ENCODE measurements at places on chromosomes 16 and 17.

GRCh38 chr17:41500131-41500911, 5.1 kb downstream of the KRT13 start:
- peak; percentile 57 for DNase-seq

GRCh38 chr17:59365383-59365981, 34.0 kb downstream of the YPEL2 start:
- no peak for DNase-seq

GRCh38 chr16:76207270-76207669, 69.9 kb upstream of the CNTNAP4 start:
- no peak for DNase-seq

- DNase-seq = no peak
Measured at GRCh38 chr16:68100488-68100887, 15.3 kb downstream of the NFATC3 start.

- no peak for DNase-seq
Measured at GRCh38 chr17:72974605-72975232, 117.8 kb downstream of the SLC39A11 start.

DNA sequence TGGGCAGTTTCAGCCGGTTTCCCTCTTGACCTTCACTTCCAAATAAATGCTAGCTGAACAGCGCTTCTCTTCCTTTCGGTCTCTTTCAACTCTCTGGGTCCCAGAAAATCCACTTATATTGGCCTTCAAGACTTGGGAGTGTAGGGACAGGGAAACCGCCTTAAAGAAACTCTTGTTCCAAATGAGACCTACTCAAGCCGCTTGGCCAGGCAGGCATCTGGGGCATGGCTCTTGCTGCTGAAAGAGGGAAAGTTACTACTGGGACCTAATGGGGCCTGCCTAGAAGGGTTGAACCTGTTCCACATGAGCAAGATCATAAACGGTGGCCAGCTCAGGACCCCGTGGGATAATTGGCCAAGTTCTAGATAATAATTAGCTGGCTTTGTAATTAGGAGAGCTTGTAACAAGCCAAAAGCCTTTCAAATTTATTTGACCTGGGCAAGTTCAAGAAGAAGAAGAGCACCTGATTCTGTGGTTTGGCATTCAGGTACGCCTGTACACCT, 13.2 kb downstream of the CDH1 start:
- DNase-seq = no peak

DNA sequence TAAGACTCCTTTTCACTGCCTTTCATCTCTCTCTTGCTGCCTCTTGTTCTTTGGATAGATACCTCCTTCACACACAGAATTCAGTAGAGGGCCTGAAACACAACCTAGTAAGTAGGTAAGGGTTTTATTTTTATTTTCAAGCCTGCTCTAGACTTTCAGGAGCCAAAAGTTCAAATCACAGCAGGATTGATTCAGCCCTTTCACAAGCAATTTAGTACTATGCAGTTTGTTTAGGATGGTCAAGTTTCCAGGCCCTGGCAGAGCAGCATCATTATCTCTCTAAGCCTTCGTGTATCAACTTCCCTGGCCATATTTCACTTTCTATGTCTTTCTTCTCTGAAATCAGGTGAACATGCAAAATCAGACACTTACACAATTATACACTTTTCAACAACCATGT, 148.8 kb upstream of the CORO6 start:
- DNase-seq = no peak

DNA sequence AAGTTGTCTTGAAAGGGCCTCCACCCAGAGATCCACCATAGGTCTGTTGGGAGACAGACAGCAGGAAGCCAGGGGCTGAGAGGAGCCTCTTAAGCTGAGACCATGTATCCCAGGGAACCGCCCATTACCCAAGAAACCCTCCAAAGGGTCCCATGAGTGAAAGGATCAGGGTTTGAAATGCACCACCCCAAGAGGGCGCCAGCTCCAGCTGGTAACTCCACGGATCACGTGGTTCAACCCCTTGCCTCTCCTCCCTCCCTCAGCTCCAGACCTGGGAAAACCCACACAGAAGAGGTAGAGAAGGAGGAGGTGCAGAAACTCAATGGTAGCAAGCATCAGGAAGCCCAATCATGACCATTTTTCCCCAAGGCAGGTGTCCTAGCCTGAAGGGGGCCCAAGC, 148.7 kb downstream of the AIPL1 start:
- no peak for DNase-seq

GRCh38 chr16:56204816-56205215, 13.5 kb downstream of the GNAO1 start:
- peak; percentile 81 for DNase-seq

GRCh38 chr16:52283584-52284375, 263.2 kb downstream of the TOX3 start:
- peak; percentile 9 for DNase-seq

GRCh38 chr16:70685938-70686375, at the start of gene MTSS2:
MTSS2 (minus strand) TSS chr16:70686053; CDS start chr16:70685791, 262 bp downstream.
- peak; percentile 87 for DNase-seq

DNA sequence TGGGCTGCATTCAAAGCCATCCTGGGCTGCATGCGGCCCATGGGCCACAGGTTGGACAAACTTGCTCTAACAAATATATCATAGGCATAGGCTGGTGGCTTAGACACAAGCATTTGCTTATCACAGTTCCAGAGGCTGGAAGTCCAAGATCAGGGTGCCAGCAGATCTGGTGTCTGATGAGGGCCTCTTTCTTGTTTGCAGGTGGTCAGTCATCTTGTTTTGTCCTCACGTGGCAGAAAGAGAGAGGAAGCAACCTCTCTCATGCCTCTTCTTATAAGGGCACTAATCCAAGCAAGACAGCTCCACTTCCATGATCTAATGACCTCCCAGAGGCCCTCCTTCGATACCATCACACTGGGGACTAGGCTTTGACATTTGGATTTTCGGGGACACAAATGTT, 238.7 kb upstream of the TNRC6C start:
- no peak for DNase-seq

DNA sequence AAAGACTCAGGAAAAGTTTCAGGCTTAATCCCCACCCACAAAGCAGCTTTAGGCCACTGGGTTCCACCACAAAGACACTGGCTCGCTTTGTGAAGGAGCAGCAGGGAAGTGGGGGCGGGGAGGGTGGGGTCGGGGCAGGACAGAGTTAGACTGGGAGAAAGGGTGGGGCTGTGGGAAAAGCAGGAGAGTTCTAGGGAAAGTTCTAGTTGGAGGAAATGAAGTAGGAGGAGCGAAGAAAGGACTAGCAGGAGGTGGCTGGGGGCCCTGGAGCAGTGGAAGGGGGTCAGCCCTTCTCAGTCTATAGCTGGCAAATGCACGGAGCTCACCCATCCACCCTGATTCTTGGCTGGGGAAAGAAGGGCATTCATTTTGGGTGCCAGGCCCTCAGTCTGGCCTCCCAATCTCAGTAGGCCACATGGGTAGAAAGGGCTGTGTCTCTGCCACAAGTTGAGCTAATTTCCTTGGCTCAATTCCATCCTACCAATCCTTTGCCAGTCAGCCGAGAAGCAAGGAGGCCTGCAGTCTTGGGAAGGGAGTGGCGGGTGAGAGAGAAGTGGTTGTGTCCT, 4.6 kb downstream of the INPP5K start:
- DNase-seq = no peak

- no peak for DNase-seq
Measured at GRCh38 chr16:66510298-66510697, 39.6 kb downstream of the TK2 start.

GRCh38 chr16:74617206-74617788, 10.4 kb upstream of the GLG1 start:
- DNase-seq = no peak

GRCh38 chr16:75491876-75492275, 3.4 kb downstream of the CHST6 start:
- DNase-seq = no peak

- DNase-seq = no peak
Measured at GRCh38 chr16:29708917-29709600, 30.1 kb downstream of the QPRT start.

GRCh38 chr16:78072275-78072674, 27.2 kb upstream of the WWOX start:
- no peak for DNase-seq

GRCh38 chr16:48911700-48912099, 301.7 kb upstream of the N4BP1 start:
- no peak for DNase-seq

DNA sequence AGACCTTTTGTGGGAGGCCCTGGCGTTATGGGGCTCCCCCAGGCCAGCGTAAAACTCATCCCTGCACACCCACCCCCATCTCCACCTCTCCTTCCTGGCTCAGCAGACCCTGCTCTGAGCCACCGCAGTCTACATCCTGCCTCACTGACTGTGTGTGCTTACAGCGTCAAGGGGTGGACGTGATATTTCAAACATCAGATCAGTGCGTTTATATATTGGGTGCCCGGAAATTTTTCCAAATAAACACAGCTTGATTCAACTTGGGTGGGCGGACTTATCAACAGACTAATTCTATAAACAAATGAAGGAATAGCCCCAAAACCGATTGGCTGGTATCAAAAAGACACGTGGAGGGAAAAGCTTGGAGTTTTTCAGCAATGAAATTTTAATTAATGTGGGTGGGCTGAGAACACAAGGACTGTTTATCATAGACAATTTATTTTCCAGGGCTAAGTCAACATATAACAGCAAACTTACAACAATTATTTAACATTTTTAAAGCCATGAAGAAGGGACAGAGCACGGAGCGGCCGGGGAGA, at the start of gene FOXL1:
Gene FOXL1 (plus strand): TSS at position 489 of the 539 bp plus-strand sequence. CDS start 175 bp downstream, outside the sequence.
- peak; percentile 74 for DNase-seq

GRCh38 chr17:33964344-33964979, 290.6 kb upstream of the CCL2 start:
- DNase-seq = no peak

- DNase-seq = no peak
Measured at GRCh38 chr16:14187517-14188338, 116.6 kb downstream of the MRTFB start.

DNA sequence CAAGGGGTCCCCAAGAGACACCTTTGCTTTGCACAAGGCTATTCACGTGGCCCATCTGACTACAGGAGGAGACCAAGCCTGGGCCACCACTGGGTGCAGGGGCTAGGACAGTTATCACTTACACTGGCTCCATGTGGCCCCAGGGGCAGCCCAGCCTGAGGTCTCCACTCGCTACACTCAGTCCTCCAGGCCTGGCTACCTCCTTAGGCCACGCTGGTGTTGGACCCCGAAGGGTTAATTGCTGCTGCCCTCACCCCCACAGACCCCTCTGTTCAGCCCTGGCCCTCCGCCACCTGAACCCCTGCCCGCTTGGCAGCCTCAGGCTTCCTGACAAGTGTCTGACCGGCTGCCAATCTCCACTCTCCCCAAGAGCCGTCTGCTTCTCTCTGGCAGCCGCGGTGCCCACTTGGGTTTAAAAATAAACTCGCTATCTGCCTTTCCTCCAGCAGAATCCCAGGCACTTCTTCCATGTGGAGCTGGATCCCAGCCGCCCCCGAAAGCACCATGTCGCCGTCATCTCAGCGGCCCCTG, 27.8 kb downstream of the ADAM11 start:
- no peak for DNase-seq

DNA sequence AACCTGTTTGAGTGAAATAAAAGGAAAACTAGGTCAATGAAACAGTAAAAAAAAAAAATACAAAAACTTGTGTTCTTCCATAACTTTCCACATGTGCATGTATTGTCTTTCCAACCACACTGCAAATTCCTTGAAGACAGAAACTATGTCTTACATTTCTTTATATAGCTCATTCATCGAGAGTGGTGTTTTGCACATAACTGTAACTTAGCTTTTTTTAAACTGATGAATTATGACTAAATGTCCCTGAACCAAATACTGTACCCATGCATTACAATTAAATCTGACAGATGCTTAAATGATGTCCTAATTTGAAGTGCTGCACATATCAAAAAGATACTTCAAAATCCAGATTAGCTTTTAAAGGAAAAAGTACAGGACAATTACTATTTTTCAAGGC, 50.1 kb downstream of the BRIP1 start:
- DNase-seq = peak; percentile 63

GRCh38 chr16:28880589-28880915, 2.3 kb downstream of the ATP2A1 start:
- no peak for DNase-seq

GRCh38 chr16:20844054-20844453, 37.7 kb downstream of the REXO5 start:
- no peak for DNase-seq

GRCh38 chr16:24035127-24035842, 199.5 kb downstream of the PRKCB start:
- no peak for DNase-seq
